ENCODE measurements at places on chromosomes 2 and 18. TPM values are rescaled to one million over a fixed set of nuclear protein-coding genes. Genes with fewer than 3 reads are reported as not detected.

Gene LAMA1
- total RNA-seq = not detected

Gene OTOS
- not detected for total RNA-seq

- H3K27me3 ChIP-seq = no peaks in the 10 kb centered on the region
- no peak overlapping the region for H3K4me3 ChIP-seq
- H3K27ac ChIP-seq = no peak overlapping the region
- DNase-seq = no peak
- H3K36me3 ChIP-seq = no peaks in the 10 kb centered on the region
- no peaks in the 10 kb centered on the region for H3K4me1 ChIP-seq
Measured at GRCh38 chr2:217117523-217117922, 257.7 kb upstream of the TNP1 start.

DNA sequence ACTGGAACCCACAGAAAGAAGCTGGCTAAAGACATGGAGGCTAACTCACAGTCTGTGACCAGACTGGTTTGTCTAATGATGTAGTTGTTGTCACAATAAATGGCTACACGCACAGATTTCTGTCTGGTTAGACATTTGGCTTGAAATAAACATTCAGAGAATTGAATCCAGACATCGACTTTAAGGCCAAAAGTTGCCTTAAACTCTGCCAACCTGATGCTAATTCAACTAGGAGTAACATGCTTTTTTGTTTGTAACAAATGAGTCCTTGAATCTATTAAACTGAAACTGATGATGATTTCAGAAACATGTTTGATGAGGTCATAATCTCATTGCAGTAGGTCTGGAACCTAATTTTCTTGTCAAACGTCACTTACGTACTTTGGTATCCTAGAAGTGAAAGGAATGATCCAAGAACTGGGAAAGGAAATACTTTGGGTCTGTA, 123.8 kb downstream of the ERBB4 start:
- no peaks in the 10 kb centered on the region for H3K4me1 ChIP-seq
- no peaks in the 10 kb centered on the region for H3K36me3 ChIP-seq
- H3K4me3 ChIP-seq = no peak overlapping the region
- no peak overlapping the region for H3K27ac ChIP-seq
- DNase-seq = no peak

DNA sequence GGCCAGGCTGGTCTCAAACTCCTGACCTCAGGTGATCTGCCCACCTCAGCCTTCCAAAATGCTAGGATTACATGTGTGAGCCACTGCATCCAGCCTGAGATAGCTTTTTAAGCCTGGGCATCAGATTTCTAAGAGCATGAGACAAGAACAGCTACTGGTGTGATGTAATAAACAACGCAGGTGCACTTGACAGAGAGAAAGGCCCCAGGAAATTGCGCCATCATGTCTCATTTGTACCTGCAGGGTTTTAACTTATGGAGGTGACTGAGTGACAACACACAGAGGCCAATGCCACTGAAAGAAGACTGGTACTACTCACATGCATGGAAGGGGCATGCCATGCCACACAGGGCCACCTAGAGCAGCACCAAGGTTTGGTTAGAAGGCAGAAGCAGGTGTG, 209.4 kb downstream of the SP3 start:
- no peaks in the 10 kb centered on the region for H3K4me1 ChIP-seq
- no peak for DNase-seq
- no peak overlapping the region for H3K4me3 ChIP-seq
- H3K36me3 ChIP-seq = no peaks in the 10 kb centered on the region
- no peaks in the 10 kb centered on the region for H3K27me3 ChIP-seq

- no peaks in the 10 kb centered on the region for H3K36me3 ChIP-seq
- no peak overlapping the region for H3K27ac ChIP-seq
- no peaks in the 10 kb centered on the region for H3K27me3 ChIP-seq
Measured at GRCh38 chr18:10688766-10689165, 162.9 kb downstream of the NAPG start.

DNA sequence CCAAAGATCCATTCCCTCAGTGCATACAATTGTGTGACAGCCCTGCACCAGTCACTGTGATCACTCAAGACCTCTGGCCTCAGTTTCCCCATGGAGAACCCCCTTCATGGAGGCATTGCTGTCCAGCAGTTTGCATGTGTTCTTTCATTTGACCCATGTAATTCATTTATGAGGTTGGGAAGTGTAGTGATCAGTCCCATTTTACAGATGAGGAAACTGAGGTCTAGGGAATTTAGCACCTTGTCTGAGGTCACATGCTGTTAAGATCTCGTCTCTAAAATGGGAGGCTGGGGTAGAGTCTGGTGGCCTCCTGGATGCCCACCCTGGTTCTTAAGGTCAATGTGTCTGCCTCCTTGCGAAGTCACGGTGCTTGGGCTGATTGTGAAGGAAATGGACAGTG, 19.1 kb downstream of the LDLRAD4 start:
- H3K27me3 ChIP-seq = no peaks in the 10 kb centered on the region
- no peak overlapping the region for H3K4me3 ChIP-seq
- no peaks in the 10 kb centered on the region for H3K36me3 ChIP-seq
- DNase-seq = no peak
- no peak overlapping the region for H3K27ac ChIP-seq

- H3K27ac ChIP-seq = no peak overlapping the region
- DNase-seq = no peak
- no peaks in the 10 kb centered on the region for H3K36me3 ChIP-seq
- H3K27me3 ChIP-seq = no peaks in the 10 kb centered on the region
Measured at GRCh38 chr2:206535260-206535986, 92.1 kb downstream of the ADAM23 start.

GRCh38 chr18:741931-742512, 29.6 kb upstream of the ENOSF1 start:
- no peaks in the 10 kb centered on the region for H3K27me3 ChIP-seq
- peaks cover 13% of the 10 kb centered on the region for H3K36me3 ChIP-seq
- H3K27ac ChIP-seq = no peak overlapping the region
- no peak for DNase-seq
- no peak overlapping the region for H3K4me3 ChIP-seq

GRCh38 chr2:136858656-136859055, 93.3 kb downstream of the THSD7B start:
- no peaks in the 10 kb centered on the region for H3K4me1 ChIP-seq
- no peak for DNase-seq
- no peak overlapping the region for H3K4me3 ChIP-seq

Data from CD8-positive, alpha-beta memory T cell (primary cell).